ENCODE measurements at places on chromosomes 1 and 21.

GRCh38 chr1:58460469-58460868 is 86.1 kb downstream of the OMA1 start:
- no peak for DNase-seq

- no peak for DNase-seq
These were observed 4.1 kb upstream of the CHD5 start for GRCh38 chr1:6184083-6184783.

DNA sequence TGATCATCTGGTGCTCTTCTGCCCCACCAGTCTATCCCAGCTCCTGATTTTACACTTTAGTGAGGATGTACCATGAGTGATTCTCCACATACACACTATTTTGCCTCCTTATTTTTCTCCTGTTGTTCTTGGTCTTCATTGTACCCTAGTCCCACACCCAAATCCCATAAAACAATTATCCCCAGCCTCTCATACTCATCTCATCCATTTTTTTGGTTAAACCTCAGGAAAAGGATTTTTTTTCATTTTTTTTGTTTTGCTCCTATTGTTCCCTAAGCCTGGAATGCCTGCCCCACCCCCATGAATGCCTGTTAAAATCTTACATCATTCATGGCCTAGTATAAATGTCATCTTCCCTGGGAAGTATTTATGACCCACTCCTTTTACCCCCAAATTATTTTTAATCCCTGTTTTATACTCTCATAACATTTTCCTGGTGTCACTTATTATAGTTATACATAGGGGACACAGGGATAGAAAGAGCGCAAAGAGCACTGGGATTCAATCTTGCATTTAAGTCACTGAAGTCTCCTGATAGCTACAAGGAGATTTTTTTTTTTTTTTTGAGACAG is 4.9 kb upstream of the LINGO4 start:
- no peak for DNase-seq

GRCh38 chr1:97144527-97144926 is 422.9 kb downstream of the PTBP2 start:
- DNase-seq: no peak

DNA sequence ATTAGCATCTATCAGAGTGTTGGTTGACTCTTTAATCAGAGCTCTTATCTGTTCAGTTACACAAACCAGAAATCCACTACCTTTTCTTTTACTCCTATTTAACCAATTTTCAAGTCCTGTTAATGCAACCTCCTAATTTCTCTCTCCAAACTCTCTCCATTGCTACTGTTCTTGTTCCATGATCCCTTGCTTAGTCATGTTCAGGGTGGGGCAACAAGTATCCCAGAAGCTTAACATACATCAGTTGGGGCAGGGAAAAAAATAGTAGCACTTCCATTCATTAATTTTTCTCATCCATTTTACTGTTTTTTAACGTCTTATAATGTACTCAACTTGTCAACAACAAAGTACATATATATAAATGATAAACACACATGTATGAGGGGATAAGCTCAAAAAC is 111.2 kb upstream of the LBR start:
- DNase-seq: no peak

DNA sequence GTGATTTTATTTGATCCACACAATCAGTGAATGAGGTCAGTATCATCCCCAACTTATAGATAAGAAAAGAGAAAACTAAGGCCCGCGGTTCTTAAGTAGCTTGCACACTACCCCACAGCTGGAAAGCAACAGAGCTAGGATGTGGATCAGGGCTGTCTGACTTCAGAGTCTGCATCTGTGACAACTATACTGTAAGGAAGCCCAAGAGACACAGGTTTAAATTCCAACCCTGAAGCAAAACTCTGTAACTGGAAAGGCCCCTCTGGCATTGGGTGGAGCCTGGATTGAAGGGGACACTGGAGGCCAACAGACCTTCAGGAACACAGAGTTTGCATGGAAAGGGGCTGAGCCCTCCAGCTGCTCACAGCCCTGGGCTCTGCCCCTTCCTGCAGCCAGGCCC is 40.2 kb downstream of the LGR6 start:
- DNase-seq: no peak

GRCh38 chr1:62234688-62235087 is 40.0 kb downstream of the L1TD1 start:
- DNase-seq: no peak

GRCh38 chr21:45788637-45789506 is 145.3 kb downstream of the PCBP3 start:
- no peak for DNase-seq

DNA sequence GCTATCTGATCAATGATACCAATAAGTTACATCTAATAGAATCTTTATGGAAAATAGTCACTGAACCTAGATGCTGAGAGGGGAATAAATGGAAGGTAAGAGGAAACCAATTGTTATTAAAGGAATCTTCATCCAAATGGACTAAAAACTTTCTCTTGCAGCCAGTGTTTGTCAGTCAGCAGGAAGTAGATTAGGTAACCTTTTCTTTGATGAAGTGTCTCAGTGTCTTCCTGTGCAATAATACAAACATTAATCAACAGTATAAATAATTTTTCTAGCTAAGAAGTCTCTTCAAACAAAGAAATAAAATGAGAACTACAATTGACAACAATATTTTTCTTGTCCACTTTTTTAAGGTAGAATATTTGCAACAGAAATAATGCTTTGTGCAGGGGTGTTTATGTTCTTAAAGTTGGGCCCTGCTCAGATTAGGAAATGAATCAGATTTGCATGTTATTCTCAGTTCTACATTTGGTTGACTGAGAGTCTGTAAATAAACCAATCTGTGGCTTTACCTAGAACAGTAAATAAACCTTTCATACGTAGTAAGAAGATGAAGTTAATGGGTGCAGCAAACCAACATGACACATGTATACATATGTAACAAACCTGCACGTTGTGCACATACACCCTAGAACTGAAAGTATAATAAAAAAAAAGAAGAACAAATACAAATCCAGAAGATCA is 391.4 kb downstream of the MRPL39 start:
- DNase-seq: no peak

DNA sequence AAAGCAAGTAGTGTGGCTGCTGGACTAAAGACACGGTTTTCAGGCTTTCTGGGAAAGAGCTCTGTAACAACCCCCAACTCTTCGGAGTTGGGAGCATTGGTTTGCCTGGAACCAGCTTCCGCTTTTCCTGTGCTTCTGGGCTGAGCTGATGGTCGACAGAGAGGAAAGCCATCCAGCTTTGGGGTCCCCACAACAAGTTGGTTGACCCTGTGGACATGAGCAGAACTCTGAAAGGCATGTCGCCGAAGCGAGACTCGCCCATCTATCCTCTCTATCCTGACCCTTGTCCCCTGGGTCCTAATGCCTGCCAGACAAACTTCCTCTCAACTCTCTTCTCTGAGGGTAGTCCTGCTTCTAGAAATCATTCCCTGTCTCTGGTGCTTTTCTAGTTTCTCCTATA is 31.9 kb upstream of the FCGR2A start:
- no peak for DNase-seq

DNA sequence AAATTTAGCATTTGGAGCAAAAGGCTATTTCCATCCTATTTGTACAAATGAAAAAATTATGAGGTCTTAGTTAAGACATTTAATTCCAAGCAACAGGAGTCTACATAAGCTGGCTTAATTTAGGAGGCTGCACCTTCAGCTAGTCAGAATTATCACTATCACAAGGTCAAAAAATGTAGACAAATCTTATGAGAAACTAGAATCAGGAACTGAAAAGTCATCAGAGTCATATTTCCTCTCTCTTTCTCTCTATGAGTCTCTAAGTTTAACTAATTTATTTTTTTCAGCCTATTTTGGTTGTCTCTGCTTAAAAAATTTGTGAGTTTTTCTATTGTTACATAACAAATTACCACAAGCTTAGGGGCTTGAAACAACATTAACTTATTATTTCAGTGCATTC is 807.1 kb upstream of the PRMT6 start:
- no peak for DNase-seq

DNA sequence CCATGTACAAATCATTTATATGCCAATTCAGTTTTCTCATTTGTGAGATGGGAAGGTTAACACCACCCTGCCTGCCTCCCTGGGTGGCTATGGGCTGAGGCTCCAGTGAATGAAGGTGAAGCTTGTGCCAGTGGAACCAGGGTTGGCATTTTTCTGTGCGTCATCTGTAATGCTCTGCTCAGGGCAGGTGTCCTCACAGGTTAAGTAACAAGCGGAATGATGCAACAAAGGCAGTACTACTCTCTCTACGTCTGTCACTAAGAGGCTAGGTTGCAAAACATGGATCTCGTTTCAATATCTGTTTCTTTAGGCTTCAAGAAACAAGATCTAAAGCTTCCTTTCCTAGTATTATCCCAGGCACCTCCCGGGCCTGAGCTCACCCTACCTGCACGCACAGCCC is 67.0 kb upstream of the ZNF648 start:
- DNase-seq: no peak

DNA sequence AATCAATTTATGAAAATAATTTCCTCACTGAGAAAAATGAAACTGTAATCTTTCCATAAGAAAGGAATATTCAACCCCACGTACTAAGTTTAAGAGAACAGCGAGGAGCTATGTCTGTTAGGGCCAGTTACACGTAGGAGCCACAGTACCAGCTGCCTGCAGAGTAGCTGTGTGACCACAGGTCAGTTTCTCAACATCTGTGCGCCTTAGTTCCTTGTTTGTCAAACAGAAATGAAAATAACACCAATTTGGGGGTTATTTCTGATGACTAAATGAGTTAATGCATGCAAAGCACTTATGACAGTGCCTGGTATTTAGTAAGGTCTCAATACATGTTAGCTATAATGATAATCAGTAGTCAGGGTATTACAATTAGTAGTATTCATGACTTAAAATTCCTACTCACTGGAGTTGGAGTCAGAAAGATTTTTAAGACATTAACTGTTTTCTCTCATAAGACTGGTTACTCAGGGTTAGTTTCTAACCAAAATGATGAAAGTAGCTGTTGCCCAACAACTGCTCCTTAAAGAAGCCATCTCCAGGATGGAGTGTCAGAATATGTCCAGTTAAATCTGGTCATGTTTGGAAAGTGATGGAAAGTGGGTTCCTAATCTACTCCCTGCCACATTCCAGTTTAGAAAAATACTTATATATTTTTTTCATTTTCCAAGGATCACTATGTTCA is 85.8 kb upstream of the ZNF648 start:
- peak; percentile 54 for DNase-seq

DNA sequence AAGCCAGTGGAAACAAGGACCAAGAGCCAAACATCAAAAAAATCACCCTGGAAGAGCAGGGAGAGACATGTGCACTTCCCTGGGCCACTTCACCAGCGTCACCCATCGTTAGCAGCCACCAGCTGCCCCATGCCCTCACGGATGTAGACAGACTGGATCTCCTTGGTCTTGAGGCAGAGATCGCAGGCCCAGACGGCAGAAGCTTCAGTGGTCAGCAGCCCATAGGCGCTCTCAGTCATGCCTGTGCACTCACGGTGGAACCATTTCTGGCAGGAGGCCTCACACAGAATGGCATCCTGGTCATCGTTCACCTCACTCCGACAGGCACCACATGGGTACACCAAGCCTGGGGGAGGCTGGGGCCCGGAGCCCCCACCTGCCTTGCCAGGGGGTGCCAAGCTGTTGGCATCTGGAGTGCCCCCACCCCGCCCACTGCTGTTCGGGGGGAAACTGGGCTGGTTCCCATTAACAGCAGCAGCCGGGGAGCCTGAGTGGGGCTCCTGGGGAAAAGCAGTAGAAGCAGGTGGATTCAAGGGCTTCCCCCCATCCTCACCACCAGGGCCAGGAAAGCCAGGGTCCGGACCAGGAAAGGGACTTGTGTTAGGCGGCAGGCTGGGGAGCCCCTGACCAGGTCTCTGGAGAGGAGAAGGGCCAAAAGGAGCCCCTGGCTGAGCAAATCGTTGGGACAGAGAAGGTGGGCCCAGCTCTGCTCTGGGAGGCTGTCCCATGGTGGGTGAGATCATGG is 2.7 kb downstream of the PYGO2 start:
- DNase-seq: no peak

DNA sequence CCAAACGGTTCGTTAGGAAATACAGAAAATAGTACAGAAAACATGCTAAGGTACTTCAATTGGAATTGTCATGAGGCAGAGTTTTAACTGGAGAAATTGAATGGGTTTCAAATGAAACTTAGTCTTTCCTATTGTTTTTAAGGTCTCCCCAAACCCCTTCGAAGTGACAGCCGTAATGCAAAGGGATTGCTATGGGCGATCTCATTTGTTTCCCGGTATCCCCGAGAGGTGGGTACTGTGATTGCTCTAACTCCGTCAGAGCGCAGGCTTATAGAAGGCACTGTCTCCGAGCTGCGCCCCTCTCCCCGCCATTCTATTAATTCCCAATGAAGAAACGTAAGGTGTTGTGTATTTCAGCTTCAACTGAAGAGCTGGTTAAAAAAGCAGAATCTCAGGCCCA is 22.0 kb upstream of the RNF187 start:
- no peak for DNase-seq

- DNase-seq: no peak
These were observed 10.0 kb downstream of the PDPN start for GRCh38 chr1:13593511-13594131.

DNA sequence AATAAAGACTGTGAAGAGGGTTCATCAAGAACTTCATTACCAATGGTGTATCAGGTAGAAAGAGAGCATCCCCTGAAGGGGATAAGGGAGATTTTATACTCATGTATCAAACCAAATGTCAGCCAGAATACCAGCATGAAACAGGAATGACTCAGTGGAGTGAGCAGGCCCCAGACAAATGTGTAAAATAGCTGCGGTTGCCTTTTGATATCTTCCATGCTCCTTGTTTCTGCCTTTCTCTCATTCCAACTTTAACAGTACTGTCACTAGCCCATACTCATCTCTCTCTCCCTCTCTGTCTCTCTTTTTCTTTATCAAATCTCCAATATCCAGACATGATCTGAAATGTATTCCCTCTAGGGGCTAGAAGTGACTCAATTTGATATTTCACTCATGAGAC is 47.8 kb downstream of the GPR88 start:
- DNase-seq: no peak

DNA sequence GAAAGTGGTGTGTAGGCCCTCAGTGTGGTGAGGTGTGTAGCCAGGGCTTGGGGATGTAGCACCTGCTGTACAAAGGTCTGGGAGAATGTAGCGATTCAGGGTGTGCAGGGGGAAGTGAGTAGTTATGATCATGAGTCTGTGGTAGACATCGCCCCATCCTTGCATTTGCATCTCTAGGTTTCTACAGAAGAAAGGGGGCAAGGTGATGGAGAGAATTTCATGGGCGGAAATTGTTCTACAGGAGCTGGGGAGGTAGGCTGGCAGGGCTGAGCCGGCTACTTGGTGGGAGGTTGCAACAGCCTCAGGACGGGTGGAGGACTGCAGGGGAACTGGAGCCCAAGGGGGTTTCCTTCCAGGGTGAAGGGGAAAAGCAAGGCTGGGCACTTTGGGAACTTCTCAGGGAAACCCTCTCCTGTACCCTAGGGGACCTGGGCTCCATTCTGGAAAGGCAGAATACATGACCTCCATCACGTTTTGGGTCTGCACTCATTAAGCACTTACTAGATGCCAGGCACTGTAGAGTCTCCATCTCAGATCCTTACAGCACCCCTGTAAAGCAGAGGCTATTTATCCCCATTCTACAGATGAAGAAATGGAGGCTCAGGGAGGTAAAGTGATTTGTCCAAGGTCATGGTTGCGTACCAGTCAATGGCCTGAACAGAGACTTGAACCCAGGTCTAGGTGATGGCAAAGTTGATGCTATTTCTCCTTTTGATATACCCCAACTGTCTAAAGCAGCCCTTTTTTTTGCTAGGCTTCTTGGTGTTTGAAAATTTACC is 14.5 kb upstream of the TNFRSF1B start:
- no peak for DNase-seq

All from SIG-M5 (cell line).